ENCODE measurements at places on chromosomes 5 and 9. TPM values are rescaled to one million over a fixed set of nuclear protein-coding genes. Genes with fewer than 3 reads are reported as not detected.

DNA sequence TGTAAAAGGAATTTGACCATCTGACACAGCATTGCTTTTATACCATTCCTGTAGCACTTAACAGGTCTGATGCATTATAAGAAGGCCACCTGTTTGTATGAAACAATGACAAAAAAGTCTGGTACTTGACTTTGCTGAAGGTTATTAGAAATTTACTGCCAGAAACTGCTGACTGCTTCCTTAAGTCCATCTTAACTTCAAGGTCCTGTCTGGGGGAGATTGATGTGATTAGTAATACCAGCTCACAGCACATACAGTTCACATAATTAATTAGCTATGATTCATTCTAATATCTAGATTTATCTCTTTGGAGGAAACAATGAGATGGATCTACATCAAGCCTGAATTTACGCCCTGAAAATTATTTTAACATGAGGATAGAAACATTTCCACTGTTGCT is 49.6 kb upstream of the TEK start:
- no peaks in the 10 kb centered on the region for H3K36me3 ChIP-seq
- H3K27me3 ChIP-seq: no peaks in the 10 kb centered on the region

DNA sequence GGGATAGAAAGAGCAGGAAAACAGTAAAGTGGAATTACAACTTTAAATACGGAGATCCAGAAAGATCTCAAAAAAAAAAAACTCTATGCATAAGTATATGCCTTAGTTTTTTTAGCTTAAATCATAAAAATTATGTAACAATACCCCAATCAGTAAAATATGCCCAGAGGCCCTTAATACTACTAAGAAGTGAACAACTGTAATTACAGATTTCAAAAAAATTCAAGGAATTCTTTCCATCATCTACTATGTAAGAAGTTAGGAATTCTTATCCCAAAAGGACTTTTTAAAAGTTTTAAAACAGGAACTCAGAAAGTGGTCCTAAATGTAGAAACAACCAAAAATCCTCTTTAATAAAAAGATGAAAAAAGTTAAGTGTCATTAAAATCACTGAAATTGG is 111.3 kb downstream of the SSBP2 start:
- H3K4me1 ChIP-seq: no peaks in the 10 kb centered on the region
- no peak overlapping the region for H3K4me3 ChIP-seq
- no peak for DNase-seq

GRCh38 chr9:135167849-135168655 is 80.6 kb downstream of the OLFM1 start:
- no peaks in the 10 kb centered on the region for H3K27me3 ChIP-seq
- H3K36me3 ChIP-seq: no peaks in the 10 kb centered on the region
- H3K4me1 ChIP-seq: peaks cover 8% of the 10 kb centered on the region
- DNase-seq: no peak
- H3K4me3 ChIP-seq: no peak overlapping the region
- H3K27ac ChIP-seq: no peak overlapping the region

- DNase-seq: peak; percentile 7
- no peaks in the 10 kb centered on the region for H3K4me1 ChIP-seq
- H3K4me3 ChIP-seq: no peak overlapping the region
- H3K27me3 ChIP-seq: no peaks in the 10 kb centered on the region
- H3K36me3 ChIP-seq: no peaks in the 10 kb centered on the region
These were observed 227.3 kb upstream of the ITGA1 start for GRCh38 chr5:52560366-52560765.

DNA sequence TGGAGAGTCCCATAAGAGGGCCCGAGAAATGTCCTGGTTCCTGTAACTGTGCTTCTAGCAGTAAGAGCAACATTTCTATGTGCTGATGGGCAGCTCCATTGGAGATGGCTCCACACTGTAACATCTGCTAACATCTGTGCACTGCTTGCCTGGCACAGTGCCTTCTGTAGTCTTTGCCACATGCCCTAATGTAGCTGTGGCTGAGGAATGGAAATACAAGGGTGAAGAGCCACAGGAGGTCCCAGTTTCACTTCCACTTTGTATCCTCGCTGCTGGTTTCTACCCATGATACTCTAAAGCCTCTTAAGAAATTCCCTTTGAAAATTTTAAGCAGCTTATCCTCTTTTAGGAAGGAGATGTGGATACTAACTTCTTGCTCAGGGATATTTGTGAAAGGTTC is 97.4 kb downstream of the HOMER1 start:
- DNase-seq: no peak
- H3K36me3 ChIP-seq: no peaks in the 10 kb centered on the region
- H3K4me1 ChIP-seq: no peaks in the 10 kb centered on the region
- no peak overlapping the region for H3K4me3 ChIP-seq
- H3K27me3 ChIP-seq: no peaks in the 10 kb centered on the region

- DNase-seq: no peak
- H3K4me3 ChIP-seq: no peak overlapping the region
- H3K27me3 ChIP-seq: no peaks in the 10 kb centered on the region
- no peak overlapping the region for H3K27ac ChIP-seq
- H3K36me3 ChIP-seq: no peaks in the 10 kb centered on the region
- H3K4me1 ChIP-seq: no peaks in the 10 kb centered on the region
These were observed 14.8 kb downstream of the C5orf47 start for GRCh38 chr5:174003795-174004194.

DNA sequence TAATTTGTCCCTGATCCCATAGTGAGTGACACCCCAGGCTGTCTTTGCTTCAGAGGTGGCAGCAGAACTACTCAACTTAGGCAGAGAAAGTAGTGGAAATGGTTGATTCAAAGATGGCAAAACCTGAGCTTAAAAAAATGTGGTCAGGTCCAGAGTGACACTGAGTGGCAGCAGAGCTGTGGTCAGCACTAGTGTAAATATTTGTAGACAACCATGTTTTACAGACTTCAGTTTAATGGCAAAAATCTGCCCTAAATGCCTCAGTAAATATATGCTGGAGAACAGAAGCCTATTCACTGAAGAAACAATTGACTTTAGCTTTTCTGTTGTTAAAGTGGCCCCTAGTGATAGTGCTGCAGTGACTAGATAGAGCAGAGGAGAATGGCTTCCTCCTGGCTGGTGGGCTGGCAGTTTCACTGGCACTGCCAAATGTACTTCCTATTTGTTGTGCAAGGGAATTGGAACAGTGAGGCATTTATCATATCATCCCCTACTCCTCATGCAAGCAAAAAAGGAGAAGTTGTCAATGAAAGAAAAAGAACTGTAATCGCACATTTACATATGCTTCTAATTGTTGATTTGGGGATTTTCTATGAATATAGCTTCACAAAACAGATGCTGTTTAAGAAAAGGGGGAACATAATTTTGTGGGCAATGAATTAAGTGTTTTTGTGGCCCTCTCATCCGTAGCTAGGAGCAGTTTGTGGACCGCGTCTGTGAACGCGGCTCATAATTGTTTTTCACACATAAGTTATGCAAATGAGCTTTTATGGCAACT is 12.0 kb downstream of the PBX3 start:
- H3K27ac ChIP-seq: peak overlapping the region; percentile 61
- H3K4me3 ChIP-seq: peak overlapping the region; percentile 2
- H3K36me3 ChIP-seq: no peaks in the 10 kb centered on the region
- H3K4me1 ChIP-seq: peaks cover 11% of the 10 kb centered on the region
- DNase-seq: no peak
- no peaks in the 10 kb centered on the region for H3K27me3 ChIP-seq

- no peaks in the 10 kb centered on the region for H3K27me3 ChIP-seq
- no peaks in the 10 kb centered on the region for H3K36me3 ChIP-seq
- no peak for DNase-seq
- H3K27ac ChIP-seq: no peak overlapping the region
- no peaks in the 10 kb centered on the region for H3K4me1 ChIP-seq
- H3K4me3 ChIP-seq: no peak overlapping the region
These were observed 47.7 kb downstream of the TMEM38B start for GRCh38 chr9:105742088-105742487.

DNA sequence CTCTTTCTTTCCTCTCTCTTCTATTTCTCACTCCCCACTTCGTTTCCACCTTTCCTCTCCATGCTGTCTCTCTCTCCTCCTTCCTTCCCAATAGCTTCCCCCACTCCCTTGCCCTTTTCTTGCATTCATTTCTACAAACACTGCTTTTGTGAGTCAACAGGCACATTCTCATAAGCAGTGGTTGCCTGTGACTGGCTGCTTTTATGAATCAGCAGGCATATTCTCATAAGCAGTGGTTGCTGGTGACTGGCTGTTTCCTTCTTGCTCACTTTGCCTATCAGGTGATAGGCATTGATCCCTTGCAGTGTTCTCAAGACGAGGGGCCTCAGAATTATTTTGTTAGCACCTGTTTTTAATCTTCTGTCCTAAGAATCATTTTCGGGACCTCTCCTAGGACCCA is 116.1 kb upstream of the ACTBL2 start:
- H3K27ac ChIP-seq: no peak overlapping the region
- no peaks in the 10 kb centered on the region for H3K4me1 ChIP-seq
- no peak overlapping the region for H3K4me3 ChIP-seq
- no peaks in the 10 kb centered on the region for H3K36me3 ChIP-seq
- DNase-seq: no peak
- no peaks in the 10 kb centered on the region for H3K27me3 ChIP-seq

DNA sequence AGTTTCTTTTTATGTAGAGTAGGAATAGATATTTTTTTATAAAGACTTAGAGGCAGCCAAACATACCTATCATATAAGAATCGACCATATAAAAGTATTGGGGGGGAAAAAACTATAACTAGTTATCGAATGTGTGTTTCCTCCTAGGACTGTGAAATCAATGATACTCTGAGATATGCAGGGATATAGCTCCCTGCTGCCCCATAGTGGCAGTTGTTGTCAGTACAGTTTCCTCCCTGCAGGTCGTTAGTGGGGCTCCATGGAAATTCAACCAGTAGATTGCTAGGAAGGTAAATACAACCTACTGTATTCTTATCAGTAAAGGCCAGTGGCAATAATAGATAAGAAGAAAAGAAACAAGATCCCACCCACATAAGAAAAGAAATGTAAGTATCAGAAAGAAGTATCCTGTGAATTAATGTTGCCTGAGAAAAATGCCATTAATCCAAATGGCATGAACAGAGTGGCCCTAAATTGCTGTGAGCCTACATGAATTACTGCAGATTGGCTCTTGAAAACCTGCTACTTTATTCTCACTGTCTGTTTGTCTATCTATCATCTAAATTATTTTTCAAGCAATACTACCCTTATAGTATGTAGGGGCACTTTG is 136.9 kb upstream of the FBN2 start:
- H3K36me3 ChIP-seq: no peaks in the 10 kb centered on the region
- no peak overlapping the region for H3K4me3 ChIP-seq
- H3K27me3 ChIP-seq: no peaks in the 10 kb centered on the region

GRCh38 chr5:78730300-78731094 is 81.9 kb upstream of the LHFPL2 start:
- H3K4me3 ChIP-seq: no peak overlapping the region
- no peak overlapping the region for H3K27ac ChIP-seq
- no peaks in the 10 kb centered on the region for H3K27me3 ChIP-seq
- DNase-seq: no peak

- H3K27ac ChIP-seq: no peak overlapping the region
- H3K36me3 ChIP-seq: no peaks in the 10 kb centered on the region
- no peak for DNase-seq
- no peak overlapping the region for H3K4me3 ChIP-seq
- H3K4me1 ChIP-seq: no peaks in the 10 kb centered on the region
These were observed 49.4 kb downstream of the DRD1 start for GRCh38 chr5:175394601-175395000.

DNA sequence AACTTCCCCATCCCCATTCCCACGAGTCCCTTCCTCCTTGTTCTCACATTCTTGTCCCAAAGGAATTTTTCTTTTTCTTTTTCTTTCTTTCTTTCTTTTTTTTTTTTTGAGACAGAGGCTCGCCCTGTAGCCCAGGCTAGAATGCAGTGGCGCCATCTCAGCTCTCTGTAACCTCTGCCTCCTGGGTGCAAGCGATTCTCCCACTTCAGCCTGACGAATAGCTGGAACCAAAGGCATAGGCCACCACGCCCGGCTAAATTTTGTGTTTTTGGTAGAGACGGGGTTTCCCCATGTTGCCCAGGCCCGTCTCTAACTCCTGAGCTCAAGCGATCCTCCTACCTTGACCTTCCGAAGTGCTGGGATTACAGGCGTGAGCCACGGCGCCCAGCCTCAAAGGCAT is 751 bp downstream of the DNAI1 start:
- H3K36me3 ChIP-seq: no peaks in the 10 kb centered on the region
- DNase-seq: no peak
- no peak overlapping the region for H3K27ac ChIP-seq
- H3K4me1 ChIP-seq: peaks cover 29% of the 10 kb centered on the region
- no peaks in the 10 kb centered on the region for H3K27me3 ChIP-seq

The TMEM174 gene
- not detected for total RNA-seq

The IL9 gene
- total RNA-seq: not detected

DNA sequence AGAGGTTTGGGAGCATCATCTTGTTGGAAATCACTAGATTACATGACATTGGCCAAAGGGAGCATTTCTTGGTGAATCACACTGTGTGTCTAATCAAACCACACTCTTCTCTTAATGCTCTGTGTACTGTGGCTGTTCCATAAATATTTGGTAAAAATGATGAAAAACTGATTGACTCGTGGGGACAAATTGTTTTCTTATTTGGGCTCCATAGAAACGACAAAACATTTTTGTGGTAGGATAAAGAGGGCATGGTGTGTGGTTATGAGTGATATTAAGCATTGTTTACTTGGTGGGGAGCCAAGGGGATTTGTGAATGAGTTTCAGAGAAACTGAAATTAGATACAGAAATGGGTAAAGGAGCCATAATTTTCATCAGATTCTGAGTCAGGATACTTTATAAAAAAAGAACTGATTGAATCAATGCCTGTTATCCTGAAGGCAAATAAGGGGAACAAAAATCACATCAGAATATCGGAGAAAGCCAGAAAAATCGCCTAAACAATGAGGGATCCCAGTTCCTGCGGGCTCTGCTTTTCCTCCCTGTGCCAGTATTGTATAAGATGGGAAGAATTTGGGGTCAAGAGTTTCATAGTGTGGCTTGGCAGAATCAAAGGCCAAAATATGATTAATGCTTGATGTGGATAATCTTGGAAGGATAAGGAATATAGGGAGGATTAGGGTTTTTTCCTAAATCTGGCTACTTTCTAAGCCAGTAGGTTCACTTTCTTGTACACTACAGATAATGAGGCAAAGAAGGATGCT is 33.3 kb downstream of the FBXL7 start:
- H3K27ac ChIP-seq: no peak overlapping the region
- H3K27me3 ChIP-seq: no peaks in the 10 kb centered on the region
- no peak for DNase-seq

DNA sequence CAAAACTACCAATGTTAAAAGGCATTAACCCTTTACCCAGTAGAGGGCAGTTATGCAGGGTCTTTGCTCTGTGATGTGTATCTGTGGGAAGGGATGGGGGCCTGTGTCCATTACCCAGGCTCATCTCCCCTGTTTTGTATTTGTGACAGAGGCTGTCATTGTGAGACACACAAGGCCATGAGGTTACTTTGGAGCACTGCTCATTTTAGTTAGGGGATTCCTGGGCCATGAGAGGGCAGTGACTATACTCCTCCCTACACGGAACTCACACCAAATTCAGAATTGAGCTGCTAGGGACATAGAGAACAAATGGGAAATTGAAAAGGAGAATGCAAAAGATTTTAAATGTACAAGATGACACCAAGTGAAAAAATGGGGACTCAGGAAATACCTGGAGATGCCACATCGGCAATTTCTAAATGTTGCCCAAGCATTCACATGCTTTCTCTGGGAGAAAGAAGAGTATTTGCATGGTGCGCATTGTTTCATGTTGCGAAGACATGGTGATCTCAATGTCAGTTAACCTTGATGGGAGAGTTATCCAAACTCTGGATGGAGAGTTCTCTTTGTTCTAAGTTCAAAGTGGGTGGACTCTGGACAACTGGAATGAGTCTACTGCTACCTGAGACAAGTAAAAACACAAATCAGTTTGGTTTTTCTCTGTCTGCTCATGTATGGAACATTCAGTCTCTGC is 32.5 kb downstream of the C9orf152 start:
- H3K27ac ChIP-seq: no peak overlapping the region
- no peak for DNase-seq
- H3K4me1 ChIP-seq: peaks cover 11% of the 10 kb centered on the region
- H3K27me3 ChIP-seq: no peaks in the 10 kb centered on the region

The PCDHGA4 gene
- total RNA-seq: 7.5 TPM

Data from spinal cord (tissue), 10 donors.